ENCODE measurements at places on chromosomes 2 and 18.

- no peak for DNase-seq
These were observed 74.8 kb downstream of the COA5 start for GRCh38 chr2:98533547-98533946.

- DNase-seq: no peak
These were observed 75.5 kb upstream of the ODC1 start for GRCh38 chr2:10523406-10524189.

DNA sequence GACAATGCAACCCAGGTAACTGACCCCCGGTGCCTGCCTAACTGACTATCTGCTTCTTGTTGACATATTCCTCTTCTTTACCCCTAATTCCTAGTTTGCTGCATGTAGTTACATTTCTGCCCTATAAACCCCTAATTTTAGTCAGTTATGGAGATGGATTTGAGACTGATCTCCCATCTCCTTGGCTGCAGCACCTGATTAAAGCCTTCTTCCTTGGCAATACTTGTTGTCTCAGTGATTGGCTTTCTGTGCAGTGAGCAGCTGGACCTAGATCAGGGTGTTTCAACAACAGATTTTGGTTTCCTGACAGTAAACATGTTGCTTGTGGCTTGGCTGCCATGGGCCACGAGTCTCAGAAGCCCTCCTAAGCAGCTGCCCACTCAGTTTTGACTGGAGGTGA is 105.4 kb downstream of the SP100 start:
- DNase-seq: no peak

GRCh38 chr18:57249883-57250282 is 102.5 kb upstream of the ST8SIA3 start:
- no peak for DNase-seq

- DNase-seq: no peak
These were observed 14.4 kb upstream of the BZW1 start for GRCh38 chr2:200797242-200797770.

DNA sequence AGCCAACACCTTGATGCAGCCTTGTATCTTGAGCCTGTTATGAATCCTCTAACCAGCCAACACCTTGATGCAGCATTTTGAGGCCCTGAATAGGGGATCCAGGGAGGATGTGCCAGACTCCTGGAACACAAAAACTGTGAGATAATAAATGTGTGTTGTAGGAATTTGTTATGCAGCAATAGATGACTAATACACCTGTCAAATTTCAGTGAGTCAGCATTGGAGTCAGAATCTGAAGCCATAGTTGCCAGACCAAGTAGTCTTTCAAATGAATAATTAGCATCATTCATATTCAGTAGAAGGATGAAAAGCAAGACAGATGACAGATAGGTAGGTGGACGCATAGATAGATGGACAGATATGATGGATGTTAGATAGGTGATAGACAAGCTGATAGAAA is 942.5 kb upstream of the SLC39A10 start:
- no peak for DNase-seq

DNA sequence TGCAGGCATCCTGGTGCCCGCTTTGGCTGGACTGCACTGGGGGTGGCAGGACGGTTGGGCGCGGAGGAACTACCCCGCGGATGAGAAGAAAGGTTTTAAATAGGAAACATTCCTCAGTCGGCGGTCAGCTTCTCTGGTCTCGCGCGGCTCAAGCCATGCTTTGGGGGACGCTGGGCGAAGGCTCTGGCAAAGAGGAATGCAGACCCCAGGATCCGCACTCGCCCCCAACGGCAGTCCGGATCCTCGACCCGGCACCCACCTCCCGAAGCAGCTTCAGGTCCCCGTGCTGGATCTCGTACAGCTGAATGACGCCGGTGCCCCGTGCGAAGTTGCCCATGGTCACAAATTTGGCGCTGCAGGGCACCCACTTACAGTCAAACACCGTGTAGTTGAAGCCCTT is 686 bp upstream of the PNO1 start:
- no peak for DNase-seq

GRCh38 chr18:37577051-37577611 is 11.5 kb upstream of the CELF4 start:
- DNase-seq: no peak

- no peak for DNase-seq
These were observed 200.9 kb downstream of the SETBP1 start for GRCh38 chr18:44881461-44882162.

DNA sequence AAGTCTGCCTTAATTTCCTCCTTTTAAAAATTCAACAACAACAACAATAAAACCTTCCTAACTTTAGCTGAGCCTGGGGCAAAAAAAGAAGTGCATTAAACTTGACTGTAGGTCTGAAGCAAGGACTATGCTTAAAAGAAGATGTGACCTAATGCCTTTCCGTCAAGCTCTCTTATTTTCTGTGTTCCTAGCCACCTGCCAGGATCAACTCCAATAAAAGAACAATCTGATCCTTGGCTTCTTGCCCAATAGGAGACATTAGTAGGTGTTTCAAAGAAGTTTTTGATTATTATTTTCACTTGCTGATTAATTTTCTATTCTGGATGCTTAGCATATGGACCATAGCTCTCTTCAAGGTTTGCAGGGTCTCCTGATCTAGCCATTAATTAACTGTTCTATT is 237.5 kb downstream of the STK39 start:
- no peak for DNase-seq

- DNase-seq: no peak
These were observed 27.8 kb downstream of the VWA3B start for GRCh38 chr2:98114643-98115330.

DNA sequence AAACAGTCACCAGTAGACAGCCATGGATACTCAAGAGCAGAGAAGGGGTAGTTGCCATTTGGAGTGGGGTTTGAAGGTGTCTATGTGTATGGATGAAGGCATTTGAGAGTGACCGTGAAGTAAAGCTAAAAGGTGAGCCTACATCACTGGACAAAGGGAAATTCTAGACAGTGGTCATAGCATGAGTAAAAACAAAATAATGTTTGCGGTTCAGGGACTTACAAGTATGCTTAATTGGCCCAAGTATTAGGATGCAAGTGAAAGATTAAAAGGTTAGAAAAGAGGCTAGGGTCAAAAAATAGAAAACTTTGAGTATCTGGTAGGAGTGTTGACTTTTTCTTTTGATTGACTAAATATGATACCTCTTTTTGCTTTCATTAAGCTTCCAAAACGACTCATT is 238.1 kb upstream of the SLC8A1 start:
- no peak for DNase-seq

DNA sequence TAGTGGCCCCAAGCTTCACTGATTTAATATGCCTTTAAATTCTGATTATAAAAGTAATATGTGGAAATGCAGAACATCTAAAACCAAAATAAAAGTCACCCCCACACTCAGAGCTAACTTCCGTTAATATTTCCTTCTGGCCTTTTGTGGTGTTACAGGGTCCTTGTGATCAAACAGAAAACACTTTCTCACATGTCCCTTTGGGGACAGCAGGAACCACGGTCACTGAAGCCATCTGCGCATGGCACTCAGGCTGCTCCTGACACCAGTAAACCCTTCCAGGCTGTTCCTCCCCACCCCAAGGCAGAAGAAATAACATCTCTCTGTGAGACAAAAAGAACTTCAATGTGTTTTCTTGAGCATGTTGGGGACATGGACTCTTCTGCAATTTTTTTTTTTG is 25.1 kb upstream of the GPR17 start:
- DNase-seq: no peak

- DNase-seq: no peak
These were observed 286.2 kb downstream of the TCF4 start for GRCh38 chr18:55301824-55302166.

DNA sequence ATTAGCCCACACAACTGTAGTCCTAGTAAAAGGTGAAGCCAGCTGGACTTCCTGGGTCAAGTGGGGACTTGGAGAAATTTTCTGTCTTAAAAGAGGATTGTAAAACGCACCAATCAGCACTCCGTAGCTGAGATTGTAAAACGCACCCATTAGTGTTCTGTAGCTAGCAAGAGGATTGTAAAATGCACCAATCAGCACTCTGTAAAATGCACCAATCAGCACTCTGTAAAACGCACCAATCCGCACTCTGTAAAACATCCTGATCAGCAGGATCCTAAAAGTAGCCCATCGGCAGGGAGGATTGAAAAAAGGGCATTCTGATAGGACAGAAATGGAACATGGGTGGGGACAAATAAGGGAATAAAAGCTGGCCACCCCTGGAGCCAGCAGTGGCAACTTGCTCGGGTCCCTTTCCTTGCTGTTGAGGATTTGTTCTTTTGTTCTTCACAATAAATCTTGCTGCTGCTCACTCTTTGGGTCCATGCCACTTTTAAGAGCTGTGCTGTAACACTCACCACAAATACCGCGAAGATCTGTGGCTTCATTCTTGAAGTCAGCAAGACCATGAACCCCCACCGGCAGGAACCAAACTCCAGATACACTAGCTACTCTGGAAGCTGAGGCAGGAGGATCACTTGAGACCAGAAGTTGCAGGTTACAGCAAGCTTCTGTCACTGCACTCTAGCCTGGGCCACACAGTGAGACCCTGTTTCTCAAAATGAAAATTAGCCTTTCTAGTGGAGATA is 102.6 kb downstream of the HS6ST1 start:
- no peak for DNase-seq

GRCh38 chr2:121390082-121390692 is 105.2 kb upstream of the TFCP2L1 start:
- no peak for DNase-seq

GRCh38 chr2:48750128-48750739 is 5.3 kb downstream of the LHCGR start:
- no peak for DNase-seq

DNA sequence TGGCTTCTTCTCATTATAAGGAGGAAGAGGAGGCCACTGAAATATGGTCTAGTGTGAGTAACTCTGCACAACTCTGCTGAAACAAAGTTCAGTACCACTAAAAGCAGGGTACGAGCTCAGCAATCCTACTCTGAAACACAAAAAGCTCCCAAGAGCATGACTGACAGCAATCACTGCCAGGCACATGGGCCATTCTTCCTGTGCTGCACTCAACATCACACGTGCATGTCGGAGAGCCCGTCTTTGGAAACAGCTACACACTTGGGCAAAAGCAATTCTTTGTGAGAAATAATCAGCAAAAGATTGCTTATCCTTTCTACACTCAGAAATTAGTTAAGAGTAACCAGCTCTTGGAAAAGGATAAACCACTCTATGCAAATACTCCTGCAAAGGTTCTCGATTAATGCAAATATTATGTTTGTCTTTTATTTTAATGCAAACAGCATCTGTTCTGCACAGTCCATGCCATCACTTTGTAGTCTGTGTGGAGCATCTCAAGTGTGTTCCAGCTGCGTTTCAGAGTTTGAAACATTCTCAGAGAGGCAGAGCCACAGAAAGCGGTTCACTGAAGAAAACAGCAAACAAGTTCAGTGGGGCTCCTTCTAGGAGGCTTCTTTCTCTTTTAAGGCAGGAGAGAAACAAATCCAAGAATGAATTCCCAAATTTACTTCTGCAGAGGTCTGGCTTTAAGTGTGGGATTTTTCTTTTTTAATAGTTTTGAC is 145.0 kb downstream of the HDAC4 start:
- DNase-seq: no peak

GRCh38 chr2:164766954-164767320 is 74.7 kb downstream of the COBLL1 start:
- DNase-seq: no peak

- DNase-seq: no peak
These were observed 74.9 kb downstream of the LTBP1 start for GRCh38 chr2:33021542-33022227.

DNA sequence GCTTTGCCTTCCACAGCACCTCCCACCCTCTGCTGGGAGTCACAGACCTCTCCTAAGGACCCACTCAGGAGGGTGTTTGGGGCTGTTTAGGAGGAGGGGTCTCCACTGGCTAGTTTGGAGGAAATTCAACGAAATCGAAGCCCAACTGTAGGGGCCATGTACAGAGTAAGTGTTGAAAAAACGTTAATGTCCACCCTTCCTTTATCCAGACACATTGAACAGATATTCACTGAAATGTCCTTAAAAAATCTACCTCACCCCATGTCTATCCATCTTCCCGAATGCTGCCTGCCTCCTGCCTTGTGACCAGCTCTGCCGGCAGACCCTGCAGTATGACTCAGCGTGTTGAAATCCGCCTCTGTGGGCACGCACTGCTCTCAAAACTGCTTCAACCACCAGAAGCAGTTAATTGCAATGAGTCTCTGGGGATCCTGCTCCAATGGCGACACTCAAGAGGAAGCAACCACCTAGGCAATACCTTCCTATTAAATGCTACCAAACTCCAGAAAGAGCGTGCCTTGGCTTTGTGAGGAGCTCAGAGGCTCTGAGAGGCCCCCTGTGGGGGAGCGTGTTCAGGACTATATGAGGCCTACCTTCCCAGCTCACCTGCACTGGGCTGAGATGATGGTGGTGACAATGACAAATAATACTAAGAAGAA is 61.4 kb upstream of the RTN4 start:
- DNase-seq: no peak

DNA sequence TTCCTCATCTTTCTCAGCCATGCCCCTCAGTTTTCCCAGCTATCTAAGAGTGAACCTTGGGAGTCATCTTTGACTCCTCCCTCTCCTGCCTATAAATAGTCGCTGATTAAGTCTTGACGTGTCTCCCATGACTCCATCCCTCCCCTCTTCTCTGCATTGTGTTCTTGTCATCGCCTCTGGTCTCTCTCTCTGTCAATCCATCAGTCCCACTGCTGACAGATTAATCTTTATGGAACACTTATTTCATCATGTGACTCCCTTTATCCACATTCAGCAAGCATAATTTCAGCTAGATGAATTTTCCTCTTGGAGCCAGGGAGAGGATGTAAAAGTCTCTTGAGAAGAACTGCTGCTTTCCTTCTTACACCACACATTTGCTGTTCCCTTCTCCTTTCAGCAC is 9.4 kb downstream of the ADAM23 start:
- DNase-seq: no peak

DNA sequence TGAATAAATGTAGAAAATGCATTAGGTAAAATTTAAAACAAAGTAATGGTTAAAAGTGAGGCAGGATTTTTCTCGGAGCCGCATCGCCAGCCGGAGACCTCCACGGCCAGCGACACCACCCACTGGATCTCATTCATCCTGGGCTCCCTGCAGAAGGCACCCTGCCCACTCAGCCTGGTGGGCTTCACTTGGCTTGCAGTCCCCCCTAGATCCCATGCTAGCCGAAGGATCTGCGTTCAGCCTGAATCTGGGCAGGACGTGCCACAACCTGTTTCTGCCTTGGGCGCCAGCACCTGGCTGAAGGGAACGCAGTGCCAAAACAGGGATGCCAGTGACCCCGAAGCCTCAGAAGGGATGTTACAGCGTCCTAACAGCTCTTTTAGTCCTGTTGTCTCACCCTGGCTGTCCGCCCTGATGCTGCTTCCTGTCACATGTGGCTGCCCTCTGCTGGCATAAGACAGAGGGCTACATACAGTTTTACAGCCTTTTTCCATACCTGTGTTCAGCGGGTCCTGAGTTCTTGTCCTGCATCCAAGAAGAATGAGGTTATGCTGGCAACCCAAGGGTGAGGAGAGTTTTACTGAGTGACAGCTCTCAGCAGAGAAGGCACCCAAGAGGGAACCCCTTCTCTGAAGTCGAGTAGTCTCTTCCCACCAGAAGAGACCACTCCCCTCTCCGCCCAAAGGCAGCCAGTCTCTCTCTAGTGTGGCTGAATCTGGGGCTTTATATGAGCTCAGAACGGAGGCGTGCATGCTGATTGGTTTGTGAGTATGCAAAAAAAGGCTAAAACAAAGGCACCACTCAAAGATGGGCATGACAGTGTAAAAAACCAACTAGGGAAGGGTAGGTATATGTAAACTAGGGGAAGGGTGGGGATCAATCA is 173.1 kb upstream of the GYPC start:
- DNase-seq: no peak

Measured in T follicular helper cell (primary cell).